Brain pericyte (primary cell): ENCODE measurements at places on chromosomes 11 and 22.

DNA sequence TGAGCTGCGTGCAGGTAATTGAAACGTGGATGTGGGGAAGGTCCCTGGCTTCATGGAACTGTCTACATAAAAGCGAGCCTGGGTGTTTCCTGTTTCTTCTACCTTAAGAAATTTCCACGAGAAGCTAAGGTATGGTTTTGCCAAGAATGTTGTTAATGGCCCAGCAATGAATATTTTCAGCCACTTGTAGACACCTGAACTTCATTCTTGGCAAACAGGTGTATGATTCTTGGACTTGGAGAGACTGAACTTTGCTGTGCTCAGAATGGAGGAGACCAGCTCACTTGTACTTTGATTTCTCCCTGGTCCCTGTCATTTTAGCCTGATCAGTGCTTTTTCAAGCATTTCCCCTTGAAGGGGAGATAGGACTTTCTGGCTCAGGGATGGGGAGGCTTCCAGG is 20.8 kb downstream of the LRP5 start:
- DNase-seq = no peak

DNA sequence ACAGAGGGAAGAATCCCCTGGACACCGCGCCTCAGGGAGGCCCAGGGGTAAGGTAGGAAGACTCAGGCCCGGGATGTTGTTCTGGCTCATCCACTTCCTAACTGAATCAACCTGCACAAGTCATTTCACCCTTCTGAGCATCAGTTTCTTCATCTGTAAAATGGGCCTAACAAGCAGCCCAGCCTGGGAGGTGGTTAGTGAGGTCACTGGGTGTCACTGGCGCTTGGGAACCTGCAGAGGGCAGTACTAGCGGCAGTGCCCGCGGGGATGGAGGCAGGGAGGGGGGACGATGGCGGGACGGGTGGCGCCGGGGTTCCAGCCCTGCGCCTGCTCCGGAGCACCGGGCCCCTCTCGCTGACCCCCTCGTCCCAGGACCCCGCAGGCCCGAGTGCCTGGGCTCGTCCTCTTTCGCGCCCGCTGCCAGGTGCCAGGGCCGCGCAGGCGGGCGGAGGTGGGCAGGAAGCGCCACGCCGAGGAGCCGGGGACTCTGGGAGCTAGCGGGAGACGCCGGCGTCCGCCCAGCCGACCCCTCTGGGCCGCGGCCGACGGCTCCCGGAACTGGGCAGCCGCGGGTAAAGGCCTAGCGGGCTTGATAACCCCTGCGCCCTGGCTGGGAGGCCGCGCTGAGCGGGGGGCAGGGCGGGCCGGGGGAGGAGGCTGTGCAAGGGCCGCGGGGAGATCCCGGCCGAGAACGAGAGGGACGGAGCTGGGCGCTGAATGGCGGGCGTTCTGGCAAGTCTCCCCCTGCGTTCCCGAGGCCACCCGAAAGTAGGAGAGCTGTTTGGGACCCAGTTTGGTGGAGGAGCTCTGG is at the start of gene NLRX1:
NLRX1 (plus strand) TSS at position 255 of the 811 bp plus-strand sequence. CDS start 2,679 bp downstream, outside the sequence.
- no peak for DNase-seq

DNA sequence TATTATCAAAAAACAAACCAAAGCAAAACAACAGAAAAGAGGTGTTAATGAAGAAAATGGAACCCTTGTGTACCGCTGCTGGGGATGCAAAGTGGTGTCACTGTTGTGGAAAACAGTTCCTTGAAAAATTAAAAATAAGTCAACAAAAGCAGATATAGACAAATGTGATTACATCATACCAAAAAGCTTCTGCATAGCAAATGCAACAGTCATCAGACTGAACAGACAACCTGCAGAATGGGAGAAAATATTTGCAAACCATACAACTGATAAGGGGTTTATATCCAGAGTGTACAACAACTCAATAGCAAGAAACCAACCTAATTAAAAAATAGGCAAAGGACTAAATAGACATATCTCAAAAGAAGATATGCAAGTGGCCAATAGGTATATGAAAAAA is 22.9 kb upstream of the CARS1 start:
- DNase-seq = no peak

DNA sequence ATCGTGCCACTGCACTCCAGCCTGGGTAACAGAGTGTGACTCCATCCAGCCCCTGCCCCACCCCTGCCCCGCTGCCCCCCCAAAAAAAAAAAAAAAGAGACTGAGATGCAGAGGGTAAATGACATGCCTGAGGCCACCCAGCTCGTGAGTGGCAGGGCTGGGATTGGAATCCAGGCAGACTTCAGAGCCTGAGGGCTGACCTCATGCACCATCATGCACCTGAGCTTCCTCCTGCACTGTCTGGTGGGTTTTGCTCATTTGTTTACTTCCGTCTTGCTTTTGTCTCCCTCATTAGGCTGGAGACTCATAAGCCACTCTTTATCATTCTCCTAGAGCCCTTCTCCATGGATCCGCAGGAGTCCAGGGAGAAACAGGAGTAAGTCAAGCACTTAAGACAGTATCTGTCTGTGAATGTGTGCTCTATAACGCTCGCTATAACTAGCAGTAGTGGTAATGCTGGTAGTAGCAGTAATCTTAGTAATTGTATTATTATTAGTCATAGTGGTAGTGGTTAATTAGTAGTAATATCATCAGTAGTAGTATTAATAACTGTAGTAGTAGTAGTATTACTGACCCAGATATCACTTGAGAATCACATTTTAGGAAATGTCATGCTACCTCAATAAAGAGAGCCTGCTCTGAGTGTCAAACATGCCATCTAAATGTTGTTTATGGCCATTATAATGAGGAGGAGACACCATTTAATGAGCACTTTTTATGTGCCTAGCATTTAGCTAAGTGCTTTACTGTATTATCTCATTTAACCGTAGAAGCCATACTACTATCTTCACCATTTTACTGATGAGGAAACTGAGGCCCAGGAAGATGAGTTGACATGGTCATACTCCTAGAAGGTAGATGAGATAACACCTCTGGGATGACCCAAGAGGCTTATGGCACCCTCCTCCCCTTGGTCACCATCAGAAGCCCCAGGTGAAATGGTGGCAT is 85.0 kb downstream of the NAT10 start:
- no peak for DNase-seq

DNA sequence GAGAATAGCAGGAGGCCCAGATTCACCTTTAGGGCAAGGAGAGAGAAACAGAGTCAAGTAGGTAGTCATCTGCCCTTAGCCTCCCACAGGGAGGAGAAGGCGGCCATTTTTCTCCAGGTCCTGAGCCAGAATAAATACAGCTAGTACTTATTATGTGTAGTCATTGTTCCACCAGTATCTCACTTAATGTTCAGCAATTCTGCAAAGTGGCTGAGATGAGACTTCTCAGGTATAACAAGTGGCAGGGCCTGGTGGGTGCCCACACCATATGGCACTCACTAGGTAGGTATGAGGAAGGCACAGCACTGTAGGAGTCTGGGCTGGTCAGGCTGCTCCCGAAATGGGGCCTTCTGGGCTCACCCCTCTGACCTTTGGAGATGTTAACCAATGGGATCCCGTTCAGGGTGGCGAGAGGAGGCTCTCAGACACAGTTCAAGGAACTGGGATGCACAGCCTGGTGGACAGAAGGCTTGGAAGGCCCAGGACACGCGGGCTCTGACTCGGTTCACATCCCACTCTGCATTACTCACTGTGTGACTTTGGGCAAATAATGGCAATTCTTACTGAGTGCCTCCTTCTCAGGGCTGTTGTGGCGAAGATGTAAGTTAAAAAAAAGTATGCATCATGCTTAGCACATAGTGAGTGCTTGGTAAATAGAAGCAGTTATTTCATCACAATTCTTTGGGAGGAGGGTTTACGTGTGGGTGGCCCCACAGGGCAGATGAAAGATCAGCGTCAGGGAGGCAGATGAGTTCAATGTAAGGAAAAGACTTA is 25.1 kb downstream of the RTN4RL2 start:
- DNase-seq = no peak

GRCh38 chr11:68927280-68928135 is 23.8 kb downstream of the IGHMBP2 start:
- no peak for DNase-seq

GRCh38 chr11:87136236-87136635 is 98.5 kb downstream of the TMEM135 start:
- DNase-seq = no peak

- DNase-seq = no peak
Observed at GRCh38 chr11:65213322-65214211, 31.8 kb downstream of the CAPN1 start.

GRCh38 chr11:57460022-57460757 is at the start of gene RTN4RL2:
RTN4RL2 (plus strand) TSS chr11:57460528; CDS start chr11:57460866, 338 bp downstream.
- DNase-seq = no peak

DNA sequence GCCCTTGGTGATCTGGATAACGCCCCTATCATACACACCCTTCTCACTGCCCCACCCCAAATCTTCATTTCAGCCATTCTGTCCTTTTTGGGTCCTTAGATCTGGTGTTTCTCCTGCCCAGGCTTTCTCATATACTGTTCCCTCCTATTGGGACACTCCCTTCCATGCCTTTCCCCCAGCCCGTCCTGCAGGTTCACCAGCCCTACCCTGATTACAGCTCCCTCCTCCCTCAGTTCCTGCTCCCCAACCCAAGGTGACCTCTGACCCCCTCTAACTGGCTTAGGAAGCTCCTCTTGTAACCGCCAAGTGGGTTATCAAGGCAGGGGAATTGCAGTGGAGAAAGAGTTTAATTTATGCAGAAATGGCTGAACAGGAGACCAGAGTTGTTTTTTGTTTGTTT is 13.0 kb downstream of the MTFP1 start:
- no peak for DNase-seq

- no peak for DNase-seq
Observed at GRCh38 chr11:104091281-104092096, 55.0 kb downstream of the DDI1 start.

GRCh38 chr11:109747839-109748238 is 325.8 kb downstream of the C11orf87 start:
- no peak for DNase-seq

DNA sequence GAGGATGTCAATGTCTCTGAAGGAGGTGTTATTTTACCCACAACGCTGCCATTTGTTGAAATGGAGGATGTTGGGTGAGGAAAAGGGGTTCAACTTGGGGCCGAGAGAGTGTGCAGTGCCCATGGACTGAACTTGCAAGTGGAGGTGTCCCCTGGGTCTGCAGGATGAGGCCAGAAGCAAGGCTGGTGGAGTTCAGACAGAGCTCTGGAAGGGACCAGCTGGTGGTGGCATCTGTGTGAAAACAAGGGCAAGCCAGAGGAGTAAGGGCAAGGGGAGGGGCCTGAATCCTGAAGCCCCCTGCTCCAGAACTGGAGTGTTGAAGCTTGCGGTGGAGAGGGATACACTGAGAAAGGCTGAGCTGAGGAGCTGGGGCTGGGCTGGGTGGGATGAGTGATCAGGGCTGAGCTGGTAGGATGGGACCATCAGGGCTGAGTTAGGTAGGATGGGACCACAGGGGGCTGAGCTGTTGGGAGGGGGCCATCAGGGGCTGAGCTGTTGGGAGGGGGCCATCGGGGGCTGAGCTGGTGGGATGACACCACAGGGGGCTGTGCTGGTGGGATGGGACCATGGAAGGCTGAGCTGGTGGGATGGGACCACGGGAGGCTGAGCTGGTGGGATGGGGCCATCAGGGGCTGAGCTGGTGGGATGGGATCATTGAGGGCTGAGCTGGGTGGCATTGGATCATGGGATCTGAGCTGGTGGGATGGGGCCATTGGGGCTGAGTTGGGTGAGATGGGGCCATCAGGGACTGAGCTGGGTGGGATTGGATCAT is 13.4 kb upstream of the CTSD start:
- DNase-seq = no peak

DNA sequence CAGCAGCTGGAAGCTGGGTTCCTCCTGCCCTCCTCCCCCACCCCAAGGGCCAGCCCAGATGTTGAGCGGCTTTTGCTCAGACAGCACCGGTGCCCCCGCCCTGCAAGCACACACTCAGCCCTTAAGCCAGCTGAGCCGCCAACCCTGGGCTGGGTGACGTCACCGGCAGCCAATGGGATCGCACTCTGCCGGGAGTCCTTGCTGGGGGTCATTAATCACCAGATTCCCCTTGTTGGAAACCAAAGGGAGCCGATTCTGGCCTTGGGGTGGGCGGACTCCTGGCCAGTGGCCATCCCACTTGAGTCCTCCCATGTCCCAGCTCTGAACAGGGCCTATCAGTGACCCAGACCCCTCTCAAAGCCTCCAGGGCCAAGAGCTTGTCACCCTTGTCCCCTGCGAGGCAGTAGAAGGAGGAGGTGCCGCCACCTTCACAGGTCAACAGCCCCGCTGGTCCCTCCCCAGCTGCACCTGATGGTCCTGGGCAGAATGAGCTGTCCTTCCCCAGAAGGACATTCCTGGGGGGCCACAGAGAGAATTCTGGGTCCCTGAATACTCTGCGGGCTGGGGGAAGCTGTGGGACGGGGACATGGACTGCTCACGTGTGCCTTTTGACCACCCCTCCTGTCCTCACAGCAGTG is 7.4 kb downstream of the DUSP8 start:
- DNase-seq = peak; percentile 24

- no peak for DNase-seq
Observed at GRCh38 chr11:129709801-129710398, 105.7 kb upstream of the TMEM45B start.

GRCh38 chr11:1796413-1797011 is 32.8 kb upstream of the CTSD start:
- DNase-seq = no peak
